ENCODE measurements at places on chromosomes 11 and 22. TPM values are rescaled to one million over a fixed set of nuclear protein-coding genes. Genes with fewer than 3 reads are reported as not detected.

- no peak for DNase-seq
Measured at GRCh38 chr11:62129590-62130282, 5.9 kb downstream of the INCENP start.

DNA sequence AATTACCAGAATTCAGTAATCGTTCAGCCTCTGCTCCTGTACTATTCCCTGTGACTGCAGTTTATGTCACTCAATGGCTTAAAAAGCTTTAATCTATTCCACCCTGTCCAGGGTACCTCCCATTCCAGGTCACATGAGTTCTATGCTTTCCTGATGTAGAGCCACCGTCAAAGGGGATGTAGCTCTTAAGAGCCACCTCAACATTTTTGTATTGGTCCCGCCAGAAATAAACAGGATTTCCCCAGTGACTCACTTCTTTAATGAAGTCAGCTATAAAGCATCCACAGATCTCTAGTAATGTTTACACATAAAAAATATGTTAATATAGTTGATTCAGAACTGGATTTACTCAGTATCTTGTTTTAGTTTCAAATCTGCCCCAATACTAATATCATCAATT is 1.3 kb upstream of the OR8D1 start:
- no peak for DNase-seq

GRCh38 chr22:39176714-39177455 is 24.4 kb upstream of the CBX7 start:
- DNase-seq, result no peak

DNA sequence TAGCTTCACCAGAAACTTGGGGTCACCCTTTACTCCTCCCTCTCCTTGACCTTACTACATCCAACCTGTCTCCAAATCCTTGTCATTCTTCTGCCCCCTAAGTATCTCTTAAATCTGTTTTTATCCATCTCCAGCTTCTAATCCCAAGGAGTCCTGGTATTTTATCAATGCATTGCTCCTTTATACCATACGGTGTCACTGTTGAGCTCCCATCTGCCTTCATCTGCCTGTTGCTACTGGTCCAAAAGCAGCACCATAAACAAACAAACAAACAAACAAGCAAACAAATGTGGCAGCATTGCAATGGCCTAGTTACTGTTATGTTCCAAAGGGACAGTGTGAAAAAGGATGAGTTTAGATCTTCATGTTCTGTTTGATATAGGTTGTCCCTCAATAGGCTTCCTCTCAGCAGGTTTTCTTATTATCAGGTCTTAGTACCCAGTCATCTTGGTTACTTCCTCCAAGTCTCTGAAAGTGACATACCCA is 34.2 kb downstream of the DNHD1 start:
- DNase-seq, result peak; percentile 14

Gene AIP
- 42.9 TPM for total RNA-seq

Data from urinary bladder (tissue), 4 donors.